NCI-H446 treated with DMSO at 0.1 percent for 48 hours (cell line): ENCODE measurements at places on chromosomes 4 and X.

GRCh38 chrX:5971300-5971699 is 257.4 kb downstream of the NLGN4X start:
- no peak for DNase-seq

- no peak for DNase-seq
Observed at GRCh38 chr4:5870701-5871100, 22.2 kb downstream of the CRMP1 start.

DNA sequence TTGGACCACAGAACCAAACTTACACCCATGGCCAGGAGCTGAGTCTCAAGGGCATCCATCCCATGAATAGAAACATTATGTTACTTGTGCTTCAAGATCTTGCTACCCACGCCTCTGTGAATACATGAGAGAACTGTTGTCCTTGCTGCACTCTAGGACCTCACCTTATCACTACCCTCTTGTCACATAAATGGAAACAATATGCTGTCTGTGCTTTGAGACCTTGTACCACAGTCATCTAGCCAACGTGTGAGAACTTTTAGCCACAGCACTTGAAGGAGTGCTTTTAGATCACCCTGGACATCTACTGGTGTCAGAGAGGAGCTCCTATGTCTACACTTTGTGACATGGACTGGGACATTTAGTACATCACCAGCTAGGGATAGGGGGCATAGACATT is 30.7 kb upstream of the HUWE1 start:
- DNase-seq, result no peak

GRCh38 chr4:144421839-144422565 is 224.0 kb upstream of the HHIP start:
- no peak for DNase-seq

DNA sequence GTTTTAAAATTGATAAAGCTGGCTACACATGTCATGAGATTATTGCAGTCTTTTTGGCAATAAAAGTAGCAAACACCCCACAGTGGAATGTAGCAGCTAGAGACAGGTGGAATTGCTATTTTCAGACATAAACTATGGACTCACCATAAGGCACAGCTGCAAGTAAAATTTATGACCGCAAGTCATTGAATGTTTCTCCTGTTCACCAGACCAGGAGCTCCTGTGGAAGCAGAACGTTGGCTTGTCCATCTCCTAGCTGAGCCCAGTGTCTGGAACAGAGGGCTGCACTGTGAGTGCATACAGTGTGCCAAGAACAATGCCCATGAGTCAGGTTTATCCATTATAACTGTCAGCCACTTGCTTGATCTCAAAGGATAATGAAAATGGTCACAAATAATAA is 538.2 kb downstream of the INPP4B start:
- DNase-seq, result peak; percentile 29

DNA sequence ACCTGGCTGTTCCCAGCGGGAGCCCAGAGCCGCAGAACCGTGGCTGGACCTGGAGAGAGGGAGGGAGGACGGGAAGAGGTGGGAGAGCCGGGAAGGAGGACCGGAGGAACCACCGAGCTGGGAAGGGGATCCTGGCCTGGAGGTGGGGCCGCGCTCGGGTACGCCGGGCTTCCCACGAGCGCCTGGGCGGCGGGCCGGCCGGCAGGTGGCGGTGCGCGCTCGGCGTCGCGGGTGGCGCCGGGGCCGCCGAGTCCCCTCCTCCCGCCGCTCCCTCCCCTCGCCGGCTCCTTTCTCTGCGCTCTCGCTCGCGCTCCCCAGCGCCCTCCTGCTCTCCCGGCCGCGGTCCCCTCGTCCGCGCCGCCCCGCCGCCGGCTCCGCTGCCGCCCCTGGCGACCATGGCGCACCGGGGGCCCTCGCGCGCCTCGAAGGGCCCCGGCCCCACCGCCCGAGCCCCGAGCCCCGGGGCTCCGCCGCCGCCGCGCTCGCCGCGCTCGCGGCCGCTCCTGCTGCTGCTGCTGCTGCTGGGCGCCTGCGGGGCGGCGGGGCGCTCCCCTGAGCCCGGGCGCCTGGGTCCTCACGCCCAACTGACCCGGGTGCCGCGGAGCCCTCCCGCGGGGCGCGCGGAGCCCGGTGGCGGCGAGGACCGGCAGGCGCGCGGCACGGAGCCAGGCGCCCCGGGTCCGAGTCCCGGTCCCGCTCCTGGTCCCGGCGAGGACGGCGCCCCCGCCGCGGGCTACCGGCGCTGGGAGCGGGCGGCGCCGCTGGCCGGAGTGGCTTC is at the start of gene SORCS2:
Gene SORCS2, plus strand, starts transcription at position 287 of the 778 bp plus-strand sequence.
- no peak for DNase-seq

DNA sequence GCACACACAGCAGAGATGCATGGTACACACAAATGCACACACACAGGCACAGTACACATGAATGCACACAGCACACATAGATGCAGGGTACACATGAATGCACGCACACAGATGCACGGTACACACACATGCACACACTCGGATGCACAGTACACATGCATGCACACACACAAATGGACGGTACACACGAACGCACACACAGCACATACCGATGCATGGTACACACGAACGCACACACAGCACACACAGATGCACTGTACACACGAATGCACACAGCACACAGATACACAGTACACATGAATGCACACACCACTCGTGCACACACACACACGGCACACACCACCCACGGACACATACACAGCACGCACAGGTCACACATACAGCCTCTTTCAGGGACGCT is 43.8 kb upstream of the CPLX1 start:
- DNase-seq, result no peak

DNA sequence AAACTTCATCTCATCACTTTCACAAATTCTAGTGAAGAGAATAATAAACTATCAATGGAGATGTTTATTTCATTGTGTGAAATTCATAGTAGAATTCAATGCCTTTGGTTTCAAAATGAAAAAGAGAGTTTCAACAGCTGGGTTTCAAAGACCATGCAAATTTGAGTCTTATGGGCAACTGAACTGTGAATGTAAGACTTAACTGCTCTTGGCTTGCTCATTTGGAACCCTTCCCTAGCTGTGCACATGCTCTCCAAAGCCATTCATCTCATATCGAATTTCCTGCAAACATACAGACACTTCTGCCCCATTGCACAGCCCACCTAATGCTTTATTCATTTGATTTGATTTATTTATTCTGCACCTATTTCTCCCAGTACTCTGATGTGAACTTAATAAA is 154.5 kb downstream of the GRXCR1 start:
- peak; percentile 93 for DNase-seq

DNA sequence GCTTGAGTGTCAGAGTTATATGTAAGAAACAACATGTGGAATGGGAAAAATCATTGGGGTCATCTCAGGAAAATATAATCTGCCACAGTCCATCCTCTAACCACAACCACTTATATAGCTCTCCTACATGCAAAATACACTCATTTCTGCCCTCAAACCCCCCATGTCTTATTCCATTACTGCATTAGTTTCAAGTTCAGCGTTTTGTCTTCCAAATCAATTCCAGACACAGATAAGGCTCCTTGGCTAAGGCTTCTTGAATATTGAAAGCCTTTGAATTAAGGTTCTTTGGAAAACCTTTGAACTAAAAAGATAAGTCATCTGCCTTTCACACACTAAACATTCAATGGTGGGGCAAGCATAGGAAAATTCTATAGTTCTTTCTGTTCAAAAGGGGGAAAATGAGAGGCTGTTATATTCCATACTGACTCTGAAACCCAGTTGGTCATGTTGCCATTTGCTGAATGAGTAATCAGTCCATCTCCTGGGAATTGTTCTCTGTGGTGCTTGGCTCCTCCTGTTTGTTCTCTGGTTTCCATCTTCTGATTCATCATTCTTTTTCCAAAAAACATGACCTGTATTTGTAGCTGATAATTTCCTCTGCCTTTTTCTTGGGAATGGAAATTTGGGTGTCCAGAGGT is 218.7 kb downstream of the BMPR1B start:
- DNase-seq, result no peak

- DNase-seq, result no peak
Observed at GRCh38 chr4:76499461-76499860, 64.4 kb downstream of the SHROOM3 start.

DNA sequence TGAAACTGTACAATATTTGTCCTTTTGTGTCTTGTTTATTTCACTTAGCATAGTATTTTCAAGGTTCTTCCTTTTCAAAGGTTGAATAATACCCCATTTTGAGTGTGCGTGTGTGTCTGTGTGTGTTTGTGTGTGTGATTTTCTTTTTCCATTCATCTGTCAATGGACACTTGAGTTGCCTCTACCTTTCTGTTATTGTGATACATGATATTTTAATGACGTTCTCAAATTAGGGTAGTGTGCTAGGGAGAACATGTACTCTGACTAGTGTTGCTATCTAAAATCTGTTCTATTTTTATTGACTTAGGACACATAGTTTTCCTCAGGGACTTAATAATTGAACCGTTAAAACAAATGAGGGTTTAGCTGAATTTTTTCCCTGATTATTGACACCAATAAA is 9.9 kb downstream of the MMRN1 start:
- DNase-seq, result no peak

GRCh38 chr4:108342325-108342970 is 173.7 kb upstream of the LEF1 start:
- no peak for DNase-seq

- DNase-seq, result no peak
Observed at GRCh38 chr4:110175634-110176033, 22.8 kb downstream of the ELOVL6 start.

GRCh38 chr4:14920237-14920636 is 82.0 kb upstream of the CPEB2 start:
- no peak for DNase-seq

GRCh38 chrX:65894133-65894532 is 145.7 kb downstream of the VSIG4 start:
- DNase-seq, result no peak

- DNase-seq, result no peak
Observed at GRCh38 chr4:90943311-90943710, 816.1 kb downstream of the CCSER1 start.

GRCh38 chr4:53009824-53010223 is 147.7 kb downstream of the RASL11B start:
- no peak for DNase-seq

DNA sequence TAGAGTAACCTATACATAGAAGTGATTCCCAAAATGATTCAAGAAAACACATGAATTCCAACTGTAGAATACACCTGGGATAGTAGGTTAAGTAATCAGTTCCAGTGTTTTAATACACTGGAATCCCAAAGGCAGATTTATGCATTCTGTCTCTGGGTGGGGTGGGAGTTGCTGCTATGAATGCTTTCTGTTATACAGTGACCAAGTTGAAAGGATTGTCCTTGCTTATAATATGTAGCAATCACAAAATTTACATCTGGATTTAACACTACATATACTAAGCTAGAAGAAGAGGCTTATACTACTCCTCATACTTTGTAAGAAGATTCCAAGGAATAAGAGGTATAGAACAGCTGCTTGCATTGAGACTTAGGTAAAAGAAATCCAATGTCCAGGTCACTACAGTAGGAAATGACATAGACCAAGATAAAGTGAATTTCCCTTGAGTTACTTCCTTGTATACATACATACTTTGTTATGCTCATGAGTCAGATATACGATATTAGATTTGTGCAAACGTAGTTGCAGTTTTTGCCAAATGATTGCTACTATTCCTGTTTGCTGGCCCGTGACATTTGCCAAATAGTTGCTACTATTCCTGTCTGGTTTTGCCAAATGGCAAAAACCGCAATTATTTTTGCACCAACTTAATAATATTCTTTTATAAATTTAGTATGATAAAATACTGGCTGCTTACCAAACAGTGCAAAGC is 210.5 kb upstream of the DIAPH2 start:
- no peak for DNase-seq

GRCh38 chr4:84498203-84498934 is 723 bp downstream of the NKX6-1 start:
- no peak for DNase-seq

DNA sequence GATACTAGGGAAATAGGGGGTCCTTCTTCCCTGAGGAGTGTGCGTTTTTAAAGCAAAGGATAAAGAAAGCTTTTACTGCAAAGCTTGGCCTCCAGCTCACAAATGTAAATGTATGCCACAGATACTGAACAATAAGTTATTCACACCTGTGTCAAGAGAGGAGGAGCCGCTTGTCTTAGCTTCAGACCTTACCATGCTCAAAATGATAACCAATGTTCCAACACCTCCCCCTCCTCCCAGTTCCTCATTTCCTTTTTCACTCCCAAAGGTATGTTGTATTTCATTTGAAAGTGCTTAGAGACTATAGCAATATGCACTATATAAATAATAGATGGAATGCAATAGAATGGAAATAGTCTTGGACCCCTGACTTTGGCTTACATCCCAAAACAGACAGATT is 47.0 kb upstream of the RAPGEF2 start:
- no peak for DNase-seq

DNA sequence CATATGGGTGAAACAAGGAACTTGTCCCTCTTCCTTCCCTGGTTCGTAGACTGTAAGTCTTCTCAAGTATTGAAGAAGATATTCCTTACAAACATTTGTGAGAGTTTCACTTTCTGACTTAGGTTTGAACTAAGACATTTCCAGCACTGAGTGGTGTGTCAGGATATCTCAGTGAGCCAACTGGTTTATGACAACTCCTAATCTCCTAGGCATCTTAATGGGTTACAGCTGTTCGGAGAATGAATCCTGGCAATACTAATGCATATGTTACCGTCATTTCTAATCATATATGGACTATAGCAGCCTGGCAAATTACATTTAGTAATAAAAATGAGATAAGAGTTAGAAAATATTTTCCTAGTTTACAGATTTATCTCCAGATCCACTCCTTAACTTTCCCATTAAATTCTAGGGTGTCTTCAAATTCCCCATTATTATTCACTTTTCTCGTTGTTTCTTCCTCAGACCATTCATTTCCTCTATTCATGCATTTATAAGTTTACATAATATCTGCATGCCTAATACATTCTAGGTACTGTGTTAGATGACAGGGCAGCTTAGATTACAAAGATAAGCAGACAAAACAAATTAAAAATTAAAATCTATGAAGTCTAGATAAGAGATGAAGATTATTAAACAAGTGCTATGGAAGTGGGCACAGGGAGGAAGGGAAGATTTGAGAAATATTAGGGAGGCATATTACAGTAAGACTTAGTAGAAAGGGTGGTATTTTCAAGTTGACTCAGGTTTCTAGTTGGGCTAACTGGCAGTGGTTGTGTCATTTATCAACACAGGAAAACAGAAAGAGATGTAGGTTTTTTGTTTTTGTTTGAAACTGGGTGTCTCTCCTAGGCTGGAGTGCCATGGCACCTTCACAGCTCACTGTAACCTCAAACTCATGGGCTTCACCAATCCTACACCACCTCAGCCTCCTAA is 173.9 kb downstream of the WDFY3 start:
- DNase-seq, result no peak
